ENCODE measurements at places on chromosomes 11 and 22.

DNA sequence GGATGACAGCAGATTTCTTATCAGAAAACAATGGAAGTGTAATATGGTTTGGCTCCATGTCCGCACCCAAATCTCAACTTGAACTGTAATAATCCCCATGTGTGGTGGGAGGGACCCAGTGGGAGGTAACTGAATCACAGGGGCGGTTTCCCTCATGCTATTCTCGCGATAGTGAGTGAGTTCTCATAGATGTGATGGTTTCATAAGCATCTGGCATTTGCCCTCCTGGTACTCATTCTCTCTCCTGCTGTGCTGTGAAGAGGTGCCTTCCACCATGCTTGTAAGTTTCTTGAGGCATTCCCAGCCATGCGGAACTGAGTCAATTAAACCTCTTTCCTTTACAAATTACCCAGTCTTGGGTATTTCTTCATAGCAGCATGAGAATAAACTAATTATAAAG lies 81.0 kb upstream of the SCUBE2 start:
- DNase-seq: no peak

GRCh38 chr22:38751422-38752346 lies 4.1 kb downstream of the SUN2 start:
- DNase-seq: no peak

- no peak for DNase-seq
Observed at GRCh38 chr11:125170001-125170509, 5.5 kb downstream of the PKNOX2 start.

DNA sequence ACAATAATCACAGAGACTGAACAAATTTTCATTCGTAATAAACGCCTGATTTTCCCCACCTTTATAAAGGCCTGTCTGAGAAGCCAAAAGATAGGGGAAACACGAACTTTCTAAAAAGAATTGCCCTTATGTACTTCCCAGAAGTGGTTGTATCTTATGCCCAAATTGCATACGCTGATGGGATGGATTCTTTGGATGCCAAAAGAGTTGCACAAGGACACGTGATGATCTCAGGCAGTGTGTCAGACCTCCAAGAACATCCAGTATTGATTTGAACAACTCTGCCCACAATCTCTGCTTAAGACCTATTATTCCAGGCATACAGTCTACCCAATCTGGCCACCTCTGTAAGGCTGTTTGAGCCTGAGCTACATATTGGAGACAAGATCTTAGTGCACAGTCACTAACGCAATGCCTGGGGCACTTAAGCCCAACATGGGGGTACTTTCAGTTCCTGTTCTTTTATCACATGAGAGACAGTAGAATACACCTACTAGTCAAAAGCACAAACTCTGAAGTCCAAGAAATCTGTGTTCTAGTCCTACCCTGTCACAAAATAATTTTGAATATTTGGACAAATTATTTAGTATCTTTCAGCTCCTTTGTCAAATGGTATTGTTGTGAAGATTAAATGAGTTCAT lies 38.9 kb downstream of the OR10A6 start:
- no peak for DNase-seq

GRCh38 chr11:75594211-75594610 lies 32.2 kb downstream of the SERPINH1 start:
- no peak for DNase-seq

- DNase-seq: no peak
Observed at GRCh38 chr11:58880166-58880565, 35.7 kb upstream of the GLYATL2 start.

GRCh38 chr11:69560141-69560790 lies 78.8 kb downstream of the LINC01488 start:
- DNase-seq: no peak

- DNase-seq: no peak
Observed at GRCh38 chr11:16920559-16920958, 93.7 kb downstream of the PLEKHA7 start.

DNA sequence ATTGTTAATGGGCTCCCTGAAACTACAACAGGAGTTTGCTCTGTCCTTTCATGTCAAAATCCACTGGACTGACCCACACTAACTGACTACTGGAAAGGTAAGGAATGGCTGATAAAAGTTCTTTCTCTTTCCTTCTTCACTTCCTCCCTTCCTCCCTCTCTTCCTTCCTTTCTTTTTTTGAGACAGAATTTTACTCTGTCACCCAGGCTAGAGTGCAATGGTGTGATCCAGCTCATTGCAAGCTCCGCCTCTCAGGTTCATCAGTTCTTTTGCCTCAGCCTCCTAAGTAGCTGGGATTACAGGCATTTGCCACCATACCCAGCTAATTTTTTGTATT lies 85.2 kb downstream of the IGLL1 start:
- no peak for DNase-seq

GRCh38 chr11:133816146-133816870 lies 29.0 kb downstream of the SPATA19 start:
- no peak for DNase-seq

DNA sequence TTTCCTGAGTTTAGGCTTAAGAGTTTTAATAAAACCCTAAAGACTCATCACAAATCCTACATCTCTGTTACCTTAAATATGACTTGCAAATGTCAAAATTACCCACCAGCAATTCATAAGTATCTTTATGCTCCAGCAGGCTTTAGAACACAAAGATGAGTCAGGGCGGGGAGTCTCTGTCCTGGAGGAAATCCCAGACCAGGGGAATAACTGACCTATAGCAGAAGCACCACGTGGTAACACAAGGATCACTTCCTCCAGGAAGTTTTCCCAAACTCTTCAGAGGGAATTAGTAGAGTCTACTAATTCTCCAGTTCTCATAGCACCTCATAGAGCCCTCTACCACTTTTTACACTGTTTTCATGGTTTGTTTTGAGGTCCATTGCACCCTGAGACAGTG lies 217.0 kb downstream of the NAV2 start:
- no peak for DNase-seq

DNA sequence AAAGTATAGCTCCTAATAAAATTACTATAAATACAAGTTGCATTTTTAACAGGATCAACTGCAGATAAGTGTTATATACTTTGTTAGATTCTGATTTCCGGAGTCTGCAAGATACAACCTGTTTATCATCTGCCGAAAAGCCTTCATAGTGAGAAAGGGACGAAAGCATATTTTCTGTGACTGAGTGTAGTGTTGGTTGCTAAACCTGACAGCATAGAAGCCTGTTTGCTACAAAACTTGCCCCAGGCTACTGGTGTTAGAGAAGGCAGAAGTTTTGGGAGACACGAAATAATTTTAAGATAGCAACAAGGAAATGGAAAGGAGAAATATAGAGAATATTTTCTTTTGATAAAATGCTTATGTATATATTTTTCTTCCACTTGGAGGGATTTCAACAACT lies 243.5 kb upstream of the NARS2 start:
- no peak for DNase-seq

DNA sequence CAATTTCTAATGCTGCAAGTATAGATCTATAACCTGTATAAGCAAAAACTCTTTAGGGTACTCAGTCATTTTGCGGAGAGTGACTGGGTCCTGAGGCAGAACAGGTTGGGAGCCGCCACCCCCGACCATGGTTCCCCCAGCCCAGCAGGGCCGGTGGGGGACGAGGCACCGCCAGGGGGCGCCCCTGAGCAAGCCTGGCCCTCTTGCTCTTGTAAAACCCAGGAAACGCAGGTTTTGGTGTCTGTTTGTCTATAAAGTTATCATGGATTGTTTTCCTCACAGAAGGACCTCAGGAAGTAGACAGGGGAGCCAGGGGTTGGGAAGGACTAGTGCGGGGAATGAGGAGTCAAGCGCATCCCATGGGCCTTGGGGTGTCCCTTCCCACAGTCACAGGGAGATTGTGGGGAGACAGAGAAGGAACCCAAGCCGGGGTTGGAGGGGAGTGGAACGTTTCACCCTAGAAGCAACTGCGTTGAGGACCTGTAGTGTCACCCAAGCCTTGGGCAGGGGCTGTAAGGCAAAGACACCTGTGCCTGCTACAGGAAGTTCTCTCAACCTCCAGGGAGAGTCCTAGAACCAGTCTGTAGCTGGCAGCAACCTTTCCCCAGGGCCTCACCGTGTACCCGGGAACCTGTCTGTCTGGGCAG lies 26.4 kb downstream of the KCTD17 start:
- DNase-seq: peak; percentile 13

- no peak for DNase-seq
Observed at GRCh38 chr11:69732910-69733309, 29.1 kb upstream of the FGF19 start.

DNA sequence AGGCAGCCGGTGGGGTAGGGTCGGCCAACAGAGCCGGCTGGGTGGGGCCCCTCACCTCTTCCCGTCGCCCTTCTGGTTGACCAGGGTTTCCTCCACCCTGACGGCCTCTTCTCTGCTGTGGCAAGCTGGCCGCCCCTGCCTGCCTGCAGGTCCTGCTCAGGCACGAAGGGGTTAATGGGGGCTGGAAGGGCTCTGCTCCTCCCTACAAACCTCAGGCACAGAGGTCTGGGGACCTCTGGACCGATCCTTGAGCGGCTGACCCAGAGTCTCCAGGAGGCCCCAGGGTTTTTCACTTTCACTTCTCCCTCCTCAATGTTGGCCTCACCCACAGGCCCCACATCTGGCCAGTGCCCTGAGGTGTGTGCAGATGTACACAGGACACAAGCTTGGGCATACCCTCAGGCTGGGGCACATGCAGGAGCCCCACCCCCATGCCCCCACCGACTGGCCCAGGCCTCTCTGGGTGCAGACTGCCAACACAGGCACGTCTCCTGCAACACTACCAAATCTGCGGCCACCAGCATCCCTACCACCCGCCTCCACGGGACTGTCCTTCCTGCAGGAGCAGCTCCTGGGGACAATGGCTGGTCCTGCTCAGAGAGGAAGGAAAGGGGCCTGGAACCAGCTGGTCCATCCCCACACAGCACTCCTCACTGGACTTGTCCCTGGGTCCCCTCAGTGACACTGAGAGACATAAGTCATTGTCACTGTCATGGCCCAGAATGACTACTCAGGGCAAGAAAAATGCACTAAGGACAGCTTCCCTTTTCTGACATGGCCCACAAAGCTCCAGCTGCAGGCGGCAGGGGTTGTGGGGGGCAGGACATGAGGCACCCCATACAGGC lies 3.2 kb upstream of the TBX1 start:
- DNase-seq: no peak

GRCh38 chr11:93017821-93018690 lies 48.6 kb downstream of the MTNR1B start:
- DNase-seq: no peak

- DNase-seq: no peak
Observed at GRCh38 chr11:120391292-120391691, 55.1 kb downstream of the ARHGEF12 start.

DNA sequence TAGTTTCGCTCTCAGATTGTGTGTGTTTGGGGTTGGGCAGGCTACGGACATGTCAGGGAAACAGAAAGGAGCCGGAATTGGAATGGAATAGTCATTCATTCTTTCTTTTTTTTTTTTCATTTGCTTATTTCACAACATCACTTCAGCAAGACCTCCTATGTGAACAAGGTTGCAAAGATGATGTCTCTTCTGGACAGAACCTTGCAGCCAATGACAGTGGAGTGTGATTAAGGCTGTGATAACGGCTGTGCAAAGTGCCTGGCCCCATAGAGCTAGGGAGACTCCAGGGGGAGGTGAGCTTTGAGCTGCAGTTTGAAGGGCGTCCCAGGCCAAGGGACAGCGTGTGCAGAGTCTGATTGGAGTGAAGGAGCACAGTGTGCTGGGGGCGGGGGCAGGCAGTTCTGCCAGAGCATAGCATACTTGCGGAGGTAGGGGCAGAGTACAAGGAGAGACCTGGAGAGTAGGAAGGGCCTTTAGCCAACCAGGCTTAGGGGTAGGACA lies 3.4 kb downstream of the TIGD3 start:
- no peak for DNase-seq

DNA sequence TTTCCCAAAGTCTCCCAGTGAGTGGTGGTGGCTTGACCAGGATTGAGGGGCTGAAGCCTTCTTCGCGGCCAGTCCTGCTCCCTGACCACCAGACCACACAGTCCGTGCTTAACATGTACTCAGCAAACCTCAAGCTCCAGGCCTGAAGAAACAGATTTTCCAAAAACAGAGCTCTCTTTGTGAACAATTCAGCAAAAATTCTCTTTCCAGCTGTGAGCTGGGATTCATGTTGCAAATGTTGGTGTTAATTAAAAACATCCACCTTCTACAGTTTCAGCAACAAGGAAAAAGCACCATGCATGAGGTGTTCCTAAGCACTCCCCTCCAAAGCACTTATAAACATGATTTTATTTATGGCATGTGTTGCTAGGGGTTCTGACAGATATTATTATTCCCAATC lies 129.5 kb downstream of the ETS1 start:
- DNase-seq: no peak

DNA sequence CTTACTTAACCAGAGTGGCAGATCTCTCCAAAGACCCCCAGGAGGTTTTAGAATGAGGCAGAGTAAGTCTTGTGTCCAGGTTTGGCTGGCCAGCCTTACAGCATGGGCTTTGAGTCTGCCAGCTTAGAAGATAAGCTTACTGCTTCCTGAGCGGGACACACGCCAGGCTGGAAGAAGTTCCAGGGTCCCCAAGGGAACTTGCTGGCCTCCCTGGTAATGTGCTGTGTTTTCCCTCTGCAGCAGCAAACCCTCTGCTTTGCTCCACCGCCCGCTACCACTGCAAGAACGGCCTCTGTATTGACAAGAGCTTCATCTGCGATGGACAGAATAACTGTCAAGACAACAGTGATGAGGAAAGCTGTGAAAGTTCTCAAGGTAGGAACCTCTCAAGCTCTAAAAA lies 154.2 kb downstream of the LDLRAD3 start:
- DNase-seq: no peak

DNA sequence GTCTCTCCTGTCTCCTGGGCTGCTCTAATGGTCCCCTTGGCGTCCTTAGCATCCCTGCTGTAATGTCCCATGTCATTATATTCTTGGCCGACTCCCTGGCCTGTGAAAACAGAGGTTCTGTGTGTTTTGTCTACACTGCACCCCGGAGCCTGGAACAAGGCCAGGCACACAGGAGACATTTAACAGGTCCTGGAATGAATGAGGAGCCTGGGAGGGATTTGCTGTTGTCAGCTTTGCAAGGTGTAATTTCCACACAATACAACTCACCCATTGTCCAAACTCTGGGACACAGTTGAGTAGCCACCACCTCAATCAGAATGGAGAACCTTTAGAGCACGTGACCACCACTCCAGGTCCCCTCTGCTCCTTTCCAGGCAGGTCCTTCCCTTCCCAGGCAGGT lies 14.9 kb upstream of the PDGFB start:
- no peak for DNase-seq

All from SW 1271 (cell line).